ENCODE measurements at places on chromosomes 4 and X. TPM values are rescaled to one million over a fixed set of nuclear protein-coding genes. Genes with fewer than 3 reads are reported as not detected.

Gene AVPR2
- total RNA-seq = 4.8 TPM

Gene ZNF185
- not detected for total RNA-seq

Gene PTCHD1
- 2.8 TPM for total RNA-seq

Gene IBSP
- not detected for total RNA-seq

DNA sequence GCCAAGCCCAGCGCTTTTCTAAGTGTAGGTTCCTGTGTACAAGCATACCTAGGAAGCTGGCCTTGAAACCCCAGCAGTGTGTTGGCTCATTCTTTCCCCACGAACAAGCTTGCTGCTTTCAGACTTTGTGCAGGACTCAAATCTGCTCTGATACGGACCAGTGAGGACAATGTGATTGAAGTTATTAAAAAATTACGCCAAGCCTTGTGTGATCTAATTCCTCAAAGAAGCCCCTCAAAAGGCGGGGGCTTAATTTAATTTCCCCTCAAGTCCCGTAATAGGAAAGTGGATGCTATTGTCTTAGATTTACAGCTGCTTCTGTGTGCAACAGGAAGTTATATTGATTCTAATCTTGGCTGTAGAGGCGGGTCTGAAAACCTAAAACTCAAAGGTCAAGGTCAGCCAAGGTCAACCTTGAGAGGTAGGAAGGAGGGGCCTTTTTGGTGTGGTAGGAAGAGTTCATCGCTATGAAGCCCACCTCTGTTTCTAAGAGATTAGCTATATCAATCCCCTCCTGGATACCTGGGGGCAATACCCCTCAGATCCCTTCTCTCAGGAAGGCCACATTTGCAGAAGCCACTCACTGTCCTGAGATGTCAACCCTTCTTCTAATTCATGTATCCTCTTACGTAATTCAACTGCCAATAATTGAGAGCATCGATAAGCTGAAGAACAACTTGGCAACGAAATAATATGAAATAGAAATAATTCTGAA is 45.1 kb downstream of the TBC1D9 start:
- H3K27ac ChIP-seq = no peak overlapping the region
- no peaks in the 10 kb centered on the region for H3K27me3 ChIP-seq
- no peak for DNase-seq
- no peaks in the 10 kb centered on the region for H3K4me1 ChIP-seq
- H3K4me3 ChIP-seq = no peak overlapping the region
- H3K36me3 ChIP-seq = no peaks in the 10 kb centered on the region

Gene PCDH7
- 127 TPM for total RNA-seq

DNA sequence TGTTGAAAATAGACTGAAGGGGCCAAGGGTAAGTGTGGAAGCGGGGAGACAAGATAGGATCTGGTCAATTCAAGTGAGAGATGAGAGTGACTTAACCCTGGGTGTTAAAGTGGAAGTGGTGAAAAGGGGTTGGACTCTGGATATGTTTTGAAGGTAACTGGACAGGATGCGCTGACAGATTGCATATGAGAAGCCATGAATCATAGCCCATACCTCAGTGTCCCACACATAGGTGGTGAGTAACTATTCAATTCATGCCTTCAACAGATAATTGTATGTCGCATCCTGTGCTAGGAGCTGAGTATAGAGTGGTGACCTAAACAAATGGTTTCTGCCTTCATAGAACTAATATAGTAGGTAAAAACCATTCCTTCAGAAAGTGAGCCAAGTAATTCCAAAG is 76.7 kb downstream of the KLHL34 start:
- H3K36me3 ChIP-seq = no peaks in the 10 kb centered on the region
- no peaks in the 10 kb centered on the region for H3K4me1 ChIP-seq
- H3K27me3 ChIP-seq = no peaks in the 10 kb centered on the region
- no peak for DNase-seq
- no peak overlapping the region for H3K4me3 ChIP-seq
- no peak overlapping the region for H3K27ac ChIP-seq

DNA sequence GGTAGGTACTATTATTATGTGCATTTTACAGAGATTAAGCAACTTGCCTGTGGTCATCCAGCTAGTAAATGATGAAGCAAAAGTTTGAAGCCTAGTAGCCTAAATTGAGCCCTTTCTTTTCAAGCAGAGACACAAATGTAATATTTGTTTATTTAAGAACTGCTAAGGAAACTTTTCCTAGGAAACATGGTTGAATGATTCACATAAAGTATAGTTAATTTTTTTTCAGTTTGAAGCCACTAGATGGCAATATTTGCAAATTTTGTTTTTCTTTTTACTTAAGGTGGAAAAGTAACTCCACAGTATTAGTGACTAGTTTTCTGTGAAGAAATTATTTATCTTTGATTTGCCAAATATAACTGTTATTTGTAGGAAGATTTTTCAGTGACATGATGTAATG is 52.8 kb upstream of the ANKRD17 start:
- H3K36me3 ChIP-seq = no peaks in the 10 kb centered on the region
- DNase-seq = no peak
- no peaks in the 10 kb centered on the region for H3K4me1 ChIP-seq

- DNase-seq = no peak
- no peaks in the 10 kb centered on the region for H3K36me3 ChIP-seq
- no peaks in the 10 kb centered on the region for H3K27me3 ChIP-seq
- no peak overlapping the region for H3K27ac ChIP-seq
- H3K4me3 ChIP-seq = no peak overlapping the region
Measured at GRCh38 chr4:163693776-163694175, 199.3 kb downstream of the TMA16 start.

- H3K4me3 ChIP-seq = no peak overlapping the region
- no peaks in the 10 kb centered on the region for H3K4me1 ChIP-seq
- H3K36me3 ChIP-seq = no peaks in the 10 kb centered on the region
Measured at GRCh38 chr4:108139089-108139488, 29.6 kb downstream of the LEF1 start.

GRCh38 chr4:75432683-75433082 is 81.5 kb downstream of the RCHY1 start:
- H3K4me1 ChIP-seq = no peaks in the 10 kb centered on the region
- no peak overlapping the region for H3K4me3 ChIP-seq
- no peaks in the 10 kb centered on the region for H3K27me3 ChIP-seq
- no peaks in the 10 kb centered on the region for H3K36me3 ChIP-seq
- no peak overlapping the region for H3K27ac ChIP-seq

GRCh38 chr4:47577779-47578553 is 92.9 kb downstream of the ATP10D start:
- H3K27ac ChIP-seq = peak overlapping the region; percentile 89
- peaks cover 76% of the 10 kb centered on the region for H3K36me3 ChIP-seq
- peaks cover 21% of the 10 kb centered on the region for H3K4me1 ChIP-seq
- no peak overlapping the region for H3K4me3 ChIP-seq
- H3K27me3 ChIP-seq = no peaks in the 10 kb centered on the region
- DNase-seq = peak; percentile 70

Gene SMARCA5
- total RNA-seq = 15.5 TPM

GRCh38 chr4:79576429-79576753 is 168.4 kb upstream of the GK2 start:
- H3K4me3 ChIP-seq = no peak overlapping the region
- no peaks in the 10 kb centered on the region for H3K36me3 ChIP-seq
- H3K27ac ChIP-seq = no peak overlapping the region
- H3K4me1 ChIP-seq = no peaks in the 10 kb centered on the region

Gene IL2RG
- 2.4 TPM for total RNA-seq

Gene FAM133A
- not detected for total RNA-seq

DNA sequence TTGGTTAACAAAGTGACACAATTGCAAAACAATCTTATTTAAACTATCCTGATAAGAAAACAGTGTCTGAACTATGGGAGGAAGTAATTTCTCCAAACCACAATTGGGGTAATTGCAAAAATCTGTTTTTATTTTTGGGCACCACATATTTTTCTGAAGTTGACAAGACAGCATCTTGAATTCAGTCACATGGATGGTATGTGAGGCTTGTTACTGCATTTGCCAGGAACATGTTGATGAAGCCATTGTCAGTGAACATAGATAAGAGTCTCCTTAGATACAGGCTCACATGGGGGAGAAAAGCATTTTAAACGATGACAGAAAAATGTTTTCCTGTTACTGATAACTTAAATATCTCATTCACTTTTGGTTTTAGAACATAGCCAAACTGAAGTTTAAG is 5.5 kb upstream of the USP53 start:
- no peak for DNase-seq
- no peak overlapping the region for H3K4me3 ChIP-seq
- H3K36me3 ChIP-seq = no peaks in the 10 kb centered on the region
- H3K4me1 ChIP-seq = peaks cover 26% of the 10 kb centered on the region

DNA sequence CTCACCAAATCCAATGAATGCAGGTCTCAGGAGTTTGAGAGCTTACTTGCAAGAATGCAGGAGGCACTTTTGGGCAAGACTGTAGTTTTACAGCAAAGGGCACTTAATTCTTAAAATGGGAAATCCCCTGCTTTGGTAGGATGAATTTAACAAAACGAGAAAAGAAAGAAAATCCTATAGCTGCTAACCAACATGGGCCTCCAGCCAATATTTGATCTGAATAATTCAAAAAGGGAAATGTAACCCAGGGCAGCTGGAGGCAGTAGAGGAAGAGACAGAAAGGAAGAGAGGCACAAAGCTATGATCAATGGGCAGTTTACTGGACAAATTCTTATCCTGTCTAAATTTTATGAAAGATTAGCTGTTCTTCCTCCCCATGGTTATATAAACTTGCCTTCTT is 142.3 kb downstream of the SH3KBP1 start:
- H3K4me3 ChIP-seq = no peak overlapping the region
- H3K27me3 ChIP-seq = no peaks in the 10 kb centered on the region
- H3K36me3 ChIP-seq = no peaks in the 10 kb centered on the region
- no peak for DNase-seq

GRCh38 chr4:38184404-38184803 is 224.2 kb downstream of the PTTG2 start:
- DNase-seq = no peak
- no peaks in the 10 kb centered on the region for H3K27me3 ChIP-seq
- H3K36me3 ChIP-seq = no peaks in the 10 kb centered on the region
- peaks cover 10% of the 10 kb centered on the region for H3K4me1 ChIP-seq
- no peak overlapping the region for H3K4me3 ChIP-seq

GRCh38 chr4:11514779-11515419 is 86.2 kb upstream of the HS3ST1 start:
- no peaks in the 10 kb centered on the region for H3K36me3 ChIP-seq
- no peaks in the 10 kb centered on the region for H3K27me3 ChIP-seq
- H3K4me3 ChIP-seq = no peak overlapping the region
- H3K27ac ChIP-seq = no peak overlapping the region
- H3K4me1 ChIP-seq = no peaks in the 10 kb centered on the region
- DNase-seq = no peak

GRCh38 chrX:75746891-75747639 is 38.0 kb downstream of the MAGEE2 start:
- H3K27me3 ChIP-seq = no peaks in the 10 kb centered on the region
- H3K36me3 ChIP-seq = no peaks in the 10 kb centered on the region

GRCh38 chrX:122816288-122816687 is 367.8 kb upstream of the GRIA3 start:
- H3K27me3 ChIP-seq = no peaks in the 10 kb centered on the region
- no peak overlapping the region for H3K27ac ChIP-seq
- no peaks in the 10 kb centered on the region for H3K4me1 ChIP-seq
- H3K4me3 ChIP-seq = no peak overlapping the region
- DNase-seq = no peak

- DNase-seq = no peak
- H3K27me3 ChIP-seq = no peaks in the 10 kb centered on the region
- H3K4me1 ChIP-seq = no peaks in the 10 kb centered on the region
- H3K27ac ChIP-seq = no peak overlapping the region
Measured at GRCh38 chr4:109913596-109914241, 1.0 kb downstream of the EGF start.

GRCh38 chrX:88604433-88605221 is 142.4 kb upstream of the CPXCR1 start:
- no peaks in the 10 kb centered on the region for H3K4me1 ChIP-seq
- H3K4me3 ChIP-seq = no peak overlapping the region
- no peaks in the 10 kb centered on the region for H3K36me3 ChIP-seq
- H3K27ac ChIP-seq = no peak overlapping the region
- no peak for DNase-seq
- no peaks in the 10 kb centered on the region for H3K27me3 ChIP-seq

DNA sequence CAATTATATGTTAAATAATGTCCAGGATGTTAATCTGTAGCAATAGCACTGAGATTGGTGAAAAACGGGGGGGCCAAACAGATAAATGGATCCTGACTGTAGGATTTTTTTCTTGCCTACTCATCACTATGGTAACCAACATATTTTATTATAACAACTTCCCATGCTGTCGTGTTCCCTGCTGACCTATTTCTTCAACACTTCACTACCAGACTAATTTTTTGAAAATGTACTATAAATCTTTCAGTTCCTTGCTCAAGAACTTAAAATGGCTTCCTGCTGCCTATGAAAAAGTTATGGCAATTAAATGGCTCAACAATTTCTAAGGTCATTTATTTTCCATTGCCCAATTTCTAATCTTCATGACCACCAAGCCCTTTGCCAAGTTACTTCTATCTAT is 38.9 kb upstream of the CFAP47 start:
- no peaks in the 10 kb centered on the region for H3K27me3 ChIP-seq
- no peak overlapping the region for H3K27ac ChIP-seq
- no peaks in the 10 kb centered on the region for H3K4me1 ChIP-seq
- H3K4me3 ChIP-seq = no peak overlapping the region

Gene GABRE
- total RNA-seq = 13.5 TPM

- H3K36me3 ChIP-seq = no peaks in the 10 kb centered on the region
- no peak for DNase-seq
- H3K4me1 ChIP-seq = no peaks in the 10 kb centered on the region
- no peaks in the 10 kb centered on the region for H3K27me3 ChIP-seq
Measured at GRCh38 chr4:44016570-44017421, 431.8 kb downstream of the KCTD8 start.

DNA sequence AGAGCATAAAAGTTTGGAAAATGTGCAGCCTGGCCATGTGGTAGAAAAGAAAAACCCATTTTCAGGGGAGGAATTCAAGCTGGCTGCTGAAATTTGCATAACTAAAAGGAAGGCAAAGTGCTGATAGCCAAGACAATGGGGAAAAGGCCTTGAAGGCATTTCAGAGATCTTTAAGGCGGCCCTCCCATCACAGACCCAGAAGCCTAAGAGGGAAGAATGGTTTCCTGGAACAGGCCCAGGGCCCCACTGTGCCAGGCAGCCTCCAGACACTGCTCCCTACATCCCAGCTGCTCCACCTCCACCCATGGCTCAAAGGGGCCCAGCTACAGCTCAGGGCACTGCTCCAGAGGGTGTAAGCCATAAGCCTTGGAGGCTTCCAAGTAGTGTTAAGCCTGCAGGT is 158.0 kb upstream of the PRDX4 start:
- no peaks in the 10 kb centered on the region for H3K36me3 ChIP-seq
- DNase-seq = no peak
- no peak overlapping the region for H3K27ac ChIP-seq
- no peaks in the 10 kb centered on the region for H3K4me1 ChIP-seq

Gene FATE1
- not detected for total RNA-seq

GRCh38 chr4:164945146-164945545 is 32.3 kb downstream of the TRIM61 start:
- no peak overlapping the region for H3K4me3 ChIP-seq
- H3K27me3 ChIP-seq = no peaks in the 10 kb centered on the region
- DNase-seq = no peak
- H3K27ac ChIP-seq = no peak overlapping the region
- H3K36me3 ChIP-seq = no peaks in the 10 kb centered on the region

- no peaks in the 10 kb centered on the region for H3K4me1 ChIP-seq
- no peak overlapping the region for H3K4me3 ChIP-seq
- no peak overlapping the region for H3K27ac ChIP-seq
- H3K36me3 ChIP-seq = no peaks in the 10 kb centered on the region
Measured at GRCh38 chrX:132470831-132471230, 18.0 kb downstream of the MBNL3 start.

Gene TCEAL6
- total RNA-seq = not detected

- H3K4me1 ChIP-seq = no peaks in the 10 kb centered on the region
- H3K27me3 ChIP-seq = no peaks in the 10 kb centered on the region
- no peak overlapping the region for H3K27ac ChIP-seq
- no peaks in the 10 kb centered on the region for H3K36me3 ChIP-seq
Measured at GRCh38 chr4:167196344-167197012, 37.8 kb downstream of the SPOCK3 start.

All from ascending aorta (tissue), 2 donors.